ENCODE measurements at places on chromosomes 11 and 22.

GRCh38 chr11:98068251-98068650 lies 952.5 kb upstream of the CNTN5 start:
- DNase-seq = no peak

DNA sequence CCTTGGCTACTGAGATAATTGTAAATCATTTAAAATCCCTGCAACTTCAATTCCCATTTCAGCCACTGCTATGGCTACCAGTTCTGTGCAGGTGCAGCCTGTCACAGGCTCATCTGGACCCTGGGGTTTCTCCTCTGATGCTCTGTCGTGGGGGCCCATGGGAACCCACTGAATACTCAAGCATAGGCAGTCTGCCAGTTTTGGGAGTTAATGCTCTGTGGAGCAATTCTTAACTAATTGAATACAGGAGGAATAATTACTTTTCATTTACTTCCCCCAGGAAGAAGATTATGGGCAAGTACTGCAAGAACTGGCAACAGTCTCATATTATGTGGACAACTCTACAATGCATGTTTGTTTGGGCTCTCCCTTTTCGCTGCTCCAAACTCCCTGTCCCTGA lies 25.9 kb downstream of the OR51E2 start:
- no peak for DNase-seq

- no peak for DNase-seq
These were observed 7.4 kb downstream of the MED15 start for GRCh38 chr22:20514658-20515406.

GRCh38 chr11:64043545-64043944 lies 7.8 kb downstream of the FLRT1 start:
- no peak for DNase-seq

- DNase-seq = no peak
These were observed 34.8 kb downstream of the MB start for GRCh38 chr22:35582218-35582860.

GRCh38 chr22:41366323-41367029 lies 15.3 kb upstream of the TEF start:
- no peak for DNase-seq

GRCh38 chr11:41775296-41775695 lies 315.8 kb upstream of the LRRC4C start:
- no peak for DNase-seq

GRCh38 chr11:119047205-119047604 lies 9.8 kb downstream of the HYOU1 start:
- DNase-seq = no peak

DNA sequence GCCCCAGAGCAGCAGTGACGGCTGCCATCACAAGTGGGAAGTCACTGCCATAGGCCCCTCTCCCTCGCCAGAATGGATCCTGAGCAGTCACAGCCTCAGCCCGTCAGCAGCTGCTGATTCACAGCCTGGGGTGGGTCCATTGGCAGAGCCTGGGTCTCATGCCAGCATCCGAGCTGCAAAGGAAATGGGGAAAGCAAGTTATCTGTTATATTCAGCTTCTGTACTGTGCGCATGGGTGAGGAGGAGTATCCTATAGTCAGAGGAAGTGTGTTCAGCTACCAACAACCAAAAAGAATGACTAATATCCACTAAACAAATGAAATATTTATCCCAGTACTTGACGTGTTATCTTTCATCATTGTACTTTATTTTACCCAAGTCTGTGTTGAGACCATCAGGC lies 119.7 kb downstream of the RCN1 start:
- DNase-seq = no peak

- no peak for DNase-seq
These were observed 34.3 kb upstream of the MICAL2 start for GRCh38 chr11:12075822-12076821.

All from CD4-positive, alpha-beta memory T cell (primary cell).